ENCODE measurements at places on chromosomes 7 and 10. TPM values are rescaled to one million over a fixed set of nuclear protein-coding genes. Genes with fewer than 3 reads are reported as not detected.

The LAMB4 gene
- 0.31 TPM for total RNA-seq

The ACSL5 gene
- 3.3 TPM for total RNA-seq

The LRRTM3 gene
- total RNA-seq = 0.32 TPM

- no peak for DNase-seq
- no peak overlapping the region for H3K4me3 ChIP-seq
- H3K36me3 ChIP-seq = no peaks in the 10 kb centered on the region
- no peaks in the 10 kb centered on the region for H3K4me1 ChIP-seq
- H3K27me3 ChIP-seq = no peaks in the 10 kb centered on the region
- no peak overlapping the region for H3K27ac ChIP-seq
Observed at GRCh38 chr7:130397051-130397757, 16.9 kb downstream of the CPA1 start.

Measured in pancreas (tissue), 10 donors.